Jurkat, Clone E6-1 (cell line): ENCODE measurements at places on chromosomes 13 and 19.

DNA sequence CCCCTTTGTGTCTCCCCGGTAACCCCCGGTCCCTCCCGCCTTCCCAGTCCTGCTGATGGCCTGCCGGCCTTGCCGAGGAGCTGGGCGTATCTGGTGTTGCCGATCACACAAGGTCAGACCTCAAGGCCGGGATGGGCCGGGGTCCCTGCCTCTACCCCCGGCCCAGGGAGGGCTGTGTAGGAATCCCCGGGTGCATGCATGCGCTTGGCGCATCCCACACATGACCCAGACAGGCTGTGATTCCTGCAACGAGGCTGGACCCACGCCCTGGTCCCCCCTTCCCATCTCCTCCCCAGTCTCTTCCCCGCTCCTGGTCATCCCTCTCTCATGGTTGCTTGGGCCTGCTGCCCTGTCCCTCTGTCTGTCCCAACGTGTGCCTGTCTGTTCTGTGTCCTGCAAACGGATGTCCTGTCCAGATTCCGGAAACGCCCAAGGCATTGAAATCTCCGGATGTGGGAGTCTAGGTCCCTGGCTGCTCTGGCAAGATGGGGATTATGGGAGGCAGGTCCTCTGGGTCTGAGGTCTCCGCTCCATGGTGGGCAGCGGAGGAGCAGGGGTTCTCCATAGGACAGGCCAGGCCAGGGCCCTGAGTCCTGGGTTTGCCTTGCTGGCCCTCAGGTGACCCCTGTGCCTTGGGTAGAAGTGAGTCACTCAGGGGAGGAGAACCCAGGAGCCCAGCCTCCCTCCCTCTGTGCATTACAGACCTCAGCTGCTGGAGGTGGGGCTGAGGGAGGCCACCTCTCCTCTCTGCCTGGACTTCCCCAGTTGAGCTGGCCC, 1.6 kb downstream of the PKN1 start:
- no peak for DNase-seq

DNA sequence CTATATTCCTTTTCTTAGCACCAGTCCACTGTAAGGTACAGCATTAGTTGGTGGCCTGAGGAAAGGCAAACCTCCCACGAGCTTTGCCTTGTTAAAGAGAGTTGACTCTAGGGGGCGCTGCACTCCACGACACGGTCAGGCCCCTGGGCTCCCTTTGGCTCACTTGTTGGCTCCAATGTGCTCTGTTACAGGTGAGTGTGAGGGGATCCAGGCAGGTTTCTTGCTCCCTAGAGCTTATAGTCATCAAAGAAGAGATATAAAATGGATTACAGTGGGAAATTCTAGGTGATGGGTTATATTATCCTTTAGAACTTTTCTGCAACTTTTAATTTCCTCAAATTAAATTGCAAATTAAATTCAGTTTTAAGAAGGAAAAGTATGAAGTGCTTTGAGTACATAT, 3.7 kb downstream of the WDR87 start:
- DNase-seq, result peak; percentile 71

DNA sequence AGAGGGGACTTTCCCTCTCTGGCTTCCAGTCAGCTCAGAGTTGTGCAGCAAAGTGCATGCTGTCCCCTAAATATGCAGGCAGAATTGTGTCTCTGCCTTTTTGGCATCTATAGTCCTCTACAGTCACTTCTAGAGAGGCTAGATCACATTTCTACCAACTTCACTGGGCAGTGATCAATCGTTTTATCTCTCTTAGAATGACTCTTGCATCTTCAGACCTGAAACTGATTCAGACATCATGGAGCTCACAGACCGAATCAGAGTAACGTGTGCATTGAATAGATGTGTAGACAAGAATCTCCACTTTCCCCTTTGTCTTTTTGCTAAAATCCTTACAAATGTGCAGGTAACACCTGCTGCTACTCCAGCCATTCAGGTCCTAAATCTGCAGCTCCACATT, 6.2 kb downstream of the ZNF253 start:
- no peak for DNase-seq

DNA sequence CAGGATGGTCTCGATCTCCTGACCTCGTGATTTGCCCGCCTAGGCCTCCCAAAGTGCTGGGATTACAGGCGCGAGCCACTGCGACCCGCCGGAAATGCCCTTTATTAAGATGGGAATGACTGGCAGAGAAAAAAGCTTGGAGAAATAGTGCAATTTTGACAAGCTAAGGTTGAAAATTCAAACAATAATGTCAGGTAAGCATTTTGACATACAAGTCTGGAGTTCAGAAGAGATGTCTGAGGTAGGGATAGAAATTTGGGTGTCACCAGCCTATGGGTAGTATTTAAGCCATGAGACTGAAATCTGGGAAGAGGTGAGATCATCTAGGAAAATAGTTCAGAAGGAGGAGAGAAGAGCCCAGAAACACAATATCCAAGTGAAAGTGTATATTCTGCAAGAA, 17.1 kb upstream of the PAN3 start:
- DNase-seq, result no peak

- no peak for DNase-seq
Observed at GRCh38 chr19:37594982-37595382, 306 bp downstream of the ZNF540 start.

DNA sequence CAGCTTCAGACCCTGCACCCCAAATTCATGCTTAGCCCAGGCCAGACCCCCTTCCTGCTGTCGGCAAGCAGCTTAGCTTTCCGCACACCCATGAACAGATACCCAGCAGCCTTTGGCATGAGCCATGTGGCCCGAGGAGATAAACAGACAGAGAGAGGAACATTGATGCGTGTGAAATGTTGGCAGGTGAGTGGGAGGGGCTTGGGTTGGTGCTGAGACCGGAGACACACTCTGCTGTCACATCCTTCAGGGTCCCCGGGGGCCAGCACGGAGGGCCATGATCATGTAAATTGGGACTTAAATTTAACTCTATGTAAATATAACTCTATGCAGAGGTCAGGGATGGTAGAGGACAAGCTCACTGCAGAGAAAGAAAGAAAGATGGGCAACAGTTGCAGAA, 1.5 kb downstream of the CD22 start:
- no peak for DNase-seq

GRCh38 chr19:2081873-2082810, 14.0 kb downstream of the MOB3A start:
- DNase-seq, result peak; percentile 39

DNA sequence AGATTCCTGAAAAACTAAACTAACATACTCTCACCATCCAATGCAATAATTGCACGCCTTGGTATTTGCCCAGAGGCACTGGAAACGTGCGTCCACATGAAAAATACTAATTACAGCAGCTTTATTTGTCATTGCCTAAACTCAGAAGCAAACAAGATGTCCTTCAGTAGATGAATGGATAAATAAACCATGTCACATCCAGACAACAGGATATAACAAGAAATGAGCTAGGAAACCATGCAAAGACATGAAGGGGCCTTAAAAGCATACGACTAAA, 25.0 kb downstream of the ELL start:
- DNase-seq, result no peak

DNA sequence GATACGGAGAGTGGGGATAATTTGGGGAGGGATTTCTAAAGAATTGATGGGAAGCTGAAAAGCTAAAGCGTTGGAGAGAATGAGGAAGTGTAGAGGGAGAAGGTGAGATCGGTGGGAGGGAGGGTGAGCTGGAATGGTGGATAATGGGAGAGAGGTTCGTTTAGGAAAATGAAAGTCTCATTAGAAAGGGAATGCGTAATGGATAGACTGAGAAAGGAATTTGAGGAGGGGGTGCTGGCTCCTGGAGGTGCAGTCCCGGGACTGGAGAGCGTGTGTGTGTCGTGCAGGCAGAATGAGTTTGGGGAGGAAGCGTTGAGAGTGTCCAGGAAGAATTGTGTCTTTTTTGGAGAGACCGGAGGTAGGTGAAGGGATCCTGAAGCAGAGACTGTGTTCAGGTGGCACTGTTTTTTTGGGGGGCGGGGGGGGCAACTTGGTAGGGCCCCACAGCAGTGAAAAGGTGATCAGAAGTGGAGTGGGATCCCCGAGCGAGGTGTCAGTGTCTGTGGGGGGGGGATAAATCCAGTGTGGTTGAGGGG, 1.4 kb downstream of the ACTN4 start:
- DNase-seq, result no peak

GRCh38 chr13:78680115-78680561, 21.2 kb upstream of the OBI1 start:
- DNase-seq, result no peak

DNA sequence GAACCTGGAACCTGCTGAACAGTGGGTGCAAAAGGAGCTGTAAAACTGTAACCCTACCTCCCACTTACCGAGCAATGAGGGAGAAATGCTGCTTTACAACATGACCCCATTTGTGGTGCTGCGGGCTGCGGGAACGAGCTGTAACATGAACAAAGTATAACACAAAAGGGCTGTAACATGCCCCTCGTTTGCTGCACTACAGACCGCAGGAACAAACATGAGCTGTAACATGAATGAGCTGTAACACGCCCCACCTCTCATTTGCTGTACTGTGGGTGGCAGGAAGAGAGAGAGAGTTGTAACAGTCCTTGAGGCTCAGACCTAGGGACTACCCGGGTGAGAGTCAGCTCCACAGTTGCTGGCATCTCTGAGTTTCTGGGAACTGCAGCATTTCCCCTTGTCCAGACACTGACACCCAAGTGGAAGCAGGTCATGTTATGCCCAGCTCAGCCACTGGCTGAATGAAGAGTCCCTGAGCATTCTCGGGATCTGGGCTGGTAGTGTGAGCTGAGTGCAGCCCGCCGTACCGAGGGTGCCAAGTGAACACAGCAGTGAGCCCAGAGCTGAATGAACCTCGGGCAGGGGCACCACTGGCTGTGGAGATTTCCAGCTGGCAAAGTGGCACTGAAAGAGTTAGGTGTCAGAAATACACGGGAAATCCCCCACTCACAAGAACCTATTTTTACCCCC, 1385.3 kb upstream of the SPRY2 start:
- no peak for DNase-seq

- DNase-seq, result no peak
Observed at GRCh38 chr19:46983097-46983496, 36.5 kb upstream of the NPAS1 start.

- no peak for DNase-seq
Observed at GRCh38 chr13:106151056-106151699, 384.3 kb downstream of the EFNB2 start.

- DNase-seq, result no peak
Observed at GRCh38 chr19:53908106-53908934, 758 bp upstream of the CACNG7 start.

DNA sequence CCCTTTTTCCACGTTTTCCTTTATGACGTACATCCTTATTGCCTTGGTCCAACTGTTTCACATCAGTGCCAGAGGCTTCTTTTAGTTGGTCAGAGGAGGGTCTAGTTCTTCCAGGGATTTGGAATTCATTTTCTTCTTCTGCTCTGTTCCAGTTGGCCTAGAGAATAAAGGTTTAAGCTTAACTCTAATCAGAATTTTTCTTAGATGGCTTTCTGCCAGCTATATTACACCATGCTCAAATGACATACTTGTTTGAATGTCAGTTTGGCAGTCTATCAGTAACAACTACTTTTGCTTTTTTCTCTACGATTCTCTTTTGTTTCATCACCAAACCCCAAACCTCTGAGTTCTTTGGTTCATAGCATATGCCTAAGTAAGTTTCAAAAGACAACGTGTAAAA, 16.8 kb downstream of the SPART start:
- no peak for DNase-seq

GRCh38 chr13:94459116-94459515, 20.4 kb downstream of the DCT start:
- DNase-seq, result no peak

DNA sequence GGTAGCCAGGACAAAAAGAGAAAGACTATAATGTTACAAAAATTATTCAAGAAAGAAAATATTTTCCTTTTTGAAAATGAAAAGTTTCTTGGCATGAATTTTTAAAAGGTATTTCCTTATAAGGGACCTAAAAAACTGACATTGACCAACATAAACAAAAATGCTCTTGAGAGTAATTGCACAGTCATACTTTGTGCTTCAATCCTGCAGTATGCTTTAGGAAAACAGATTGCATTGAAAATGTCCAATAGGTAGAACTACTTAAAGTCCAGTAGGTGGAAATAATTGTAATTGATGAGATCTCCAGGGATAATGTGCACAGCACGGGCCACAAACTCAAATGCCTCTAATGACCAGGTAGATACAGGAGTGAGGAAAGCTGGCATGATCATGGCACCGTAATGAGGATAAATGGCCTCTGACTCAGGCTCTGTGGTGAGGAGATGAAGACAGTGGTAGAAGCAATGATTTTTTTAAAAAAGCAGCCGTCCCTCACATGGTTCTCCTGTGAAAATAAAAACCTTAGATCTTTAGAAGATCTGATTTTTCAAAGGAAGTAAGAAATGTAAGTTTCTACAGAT, 278.0 kb downstream of the ITGBL1 start:
- no peak for DNase-seq

- DNase-seq, result no peak
Observed at GRCh38 chr13:103605546-103606326, 539.5 kb upstream of the SLC10A2 start.

GRCh38 chr13:67283637-67284036, 53.5 kb upstream of the PCDH9 start:
- DNase-seq, result peak; percentile 44

- DNase-seq, result no peak
Observed at GRCh38 chr13:39918620-39919236, 263.3 kb downstream of the COG6 start.

- no peak for DNase-seq
Observed at GRCh38 chr13:20270163-20270865, 38.2 kb upstream of the GJB6 start.

GRCh38 chr13:99970651-99971575, 654 bp downstream of the ZIC5 start:
- DNase-seq, result no peak
